ENCODE measurements at places on chromosomes 7 and 10. TPM values are rescaled to one million over a fixed set of nuclear protein-coding genes. Genes with fewer than 3 reads are reported as not detected.

The C7orf33 gene
- not detected for total RNA-seq

The RHOBTB1 gene
- 46.5 TPM for total RNA-seq

The SFTPA2 gene
- not detected for total RNA-seq

The SRGN gene
- total RNA-seq: not detected

The CDK1 gene
- total RNA-seq: 6.6 TPM

The AKR1C8 gene
- total RNA-seq: not detected

The SPDYE8 gene
- total RNA-seq: not detected
